A172 (cell line): ENCODE measurements at places on chromosomes 5 and 9. TPM values are rescaled to one million over a fixed set of nuclear protein-coding genes. Genes with fewer than 3 reads are reported as not detected.

RUSC2 gene
- total RNA-seq, result 18.6 and 19.9 TPM in 2 replicates

INPP5E gene
- total RNA-seq, result 16.6 and 17.6 TPM in 2 replicates

CCNO gene
- 4.1 and 4.9 TPM in 2 replicates for total RNA-seq

GADD45G gene
- 6.0 and 10.2 TPM in 2 replicates for total RNA-seq

SNCAIP gene
- total RNA-seq, result 3.2 and 4.7 TPM in 2 replicates

GLIPR2 gene
- 17.6 and 24.3 TPM in 2 replicates for total RNA-seq

TCF7 gene
- total RNA-seq, result 3.8 and 4.8 TPM in 2 replicates

GZMA gene
- total RNA-seq, result not detected in 2 replicates

ELOVL7 gene
- total RNA-seq, result 7.2 and 8.2 TPM in 2 replicates

GGTA1 gene
- total RNA-seq, result not detected in 2 replicates

CYFIP2 gene
- 24.7 and 47.7 TPM in 2 replicates for total RNA-seq

CENPK gene
- total RNA-seq, result 97.1 and 109 TPM in 2 replicates

GPR150 gene
- not detected in 2 replicates for total RNA-seq

GRM6 gene
- total RNA-seq, result not detected in 2 replicates

TMEM203 gene
- 115 and 120 TPM in 2 replicates for total RNA-seq

SPINK6 gene
- 0.89 and 2.4 TPM in 2 replicates for total RNA-seq

QRFP gene
- total RNA-seq, result not detected in 2 replicates

ST8SIA4 gene
- total RNA-seq, result 0.07 TPM in 2 replicates

DOCK2 gene
- total RNA-seq, result 63.1 and 68.9 TPM in 2 replicates

NRARP gene
- 0.40 and 0.43 TPM in 2 replicates for total RNA-seq
